Stimulated activated CD4-positive, alpha-beta T cell treated with anti-CD3 and anti-CD28 coated beads, Interleukin-4, amount 100 ng/mL, for 24 hours (primary cell): ENCODE measurements at places on chromosomes 7 and 10.

DNA sequence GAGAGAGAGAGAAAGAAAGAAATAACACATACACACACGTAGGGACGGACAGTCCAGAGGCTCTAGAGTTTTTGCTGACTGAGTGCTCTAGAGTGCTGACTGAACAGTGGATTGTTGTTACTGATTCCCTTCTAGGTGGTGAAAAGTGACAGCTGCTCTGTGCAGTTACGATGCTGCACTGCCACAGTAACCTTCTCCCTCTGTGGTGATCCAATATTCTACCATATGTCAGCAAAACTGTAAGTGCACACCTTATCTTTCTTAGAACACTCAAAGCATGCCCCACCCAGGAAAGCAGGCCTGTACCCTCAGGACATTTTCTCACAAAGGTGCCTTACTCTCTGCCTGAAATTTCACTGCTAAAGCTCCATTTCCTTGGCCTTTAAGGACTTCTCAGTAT, 1023.5 kb downstream of the TYW1 start:
- no peak for DNase-seq

GRCh38 chr10:50447691-50448090, 176.1 kb downstream of the SGMS1 start:
- no peak for DNase-seq

GRCh38 chr10:7107285-7107684, 303.5 kb downstream of the SFMBT2 start:
- no peak for DNase-seq

DNA sequence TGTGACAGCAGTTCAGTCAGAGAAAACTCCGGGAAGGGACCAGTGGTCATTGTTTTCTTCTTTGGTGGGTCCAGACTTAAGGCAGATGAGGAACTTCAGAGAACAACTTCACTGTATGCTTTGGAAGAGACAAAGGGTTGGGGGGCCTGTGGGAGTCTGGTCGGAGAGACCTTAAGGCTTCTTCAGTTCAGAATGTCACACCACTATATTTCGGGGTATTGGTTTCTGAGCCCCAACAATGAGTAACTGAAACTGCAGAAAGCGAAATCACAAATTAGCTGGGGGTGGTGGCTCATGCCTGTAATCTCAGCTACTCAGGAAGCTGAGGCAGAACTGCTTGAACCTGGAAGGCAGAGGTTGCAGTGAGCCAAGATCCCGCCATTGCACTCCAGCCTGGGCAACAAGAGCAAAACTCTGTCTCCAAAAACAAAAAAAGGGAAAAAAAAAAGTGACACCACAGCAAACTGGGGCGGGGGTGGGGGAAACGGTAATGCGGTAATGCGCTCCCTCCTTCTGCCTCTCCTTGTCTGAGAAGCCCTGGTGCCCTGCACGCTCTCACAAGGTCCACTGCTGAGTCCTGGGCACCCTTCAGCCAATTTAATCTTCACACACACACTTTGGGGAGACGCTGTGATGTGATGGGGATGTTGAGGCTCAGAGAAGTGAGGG, 2.2 kb upstream of the ADIRF start:
- peak; percentile 9 for DNase-seq

DNA sequence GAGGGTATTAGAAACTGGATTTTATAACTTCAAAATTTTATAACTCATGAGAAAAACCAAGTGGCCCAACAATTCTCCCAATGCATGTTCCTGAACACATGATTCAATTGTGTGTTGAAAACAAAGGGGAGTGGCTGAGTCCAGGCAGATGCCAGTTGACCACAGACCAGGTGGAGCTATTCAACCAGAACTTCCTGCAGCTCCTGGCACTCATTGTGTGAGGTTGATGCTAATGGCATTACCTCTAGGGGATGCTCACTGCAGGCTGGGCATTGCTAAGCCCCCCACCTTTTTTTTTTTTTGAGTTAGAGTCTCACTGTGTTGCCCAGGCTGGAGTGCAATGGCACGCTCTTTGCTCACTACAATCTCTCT, 20.3 kb downstream of the MYOF start:
- DNase-seq, result no peak

DNA sequence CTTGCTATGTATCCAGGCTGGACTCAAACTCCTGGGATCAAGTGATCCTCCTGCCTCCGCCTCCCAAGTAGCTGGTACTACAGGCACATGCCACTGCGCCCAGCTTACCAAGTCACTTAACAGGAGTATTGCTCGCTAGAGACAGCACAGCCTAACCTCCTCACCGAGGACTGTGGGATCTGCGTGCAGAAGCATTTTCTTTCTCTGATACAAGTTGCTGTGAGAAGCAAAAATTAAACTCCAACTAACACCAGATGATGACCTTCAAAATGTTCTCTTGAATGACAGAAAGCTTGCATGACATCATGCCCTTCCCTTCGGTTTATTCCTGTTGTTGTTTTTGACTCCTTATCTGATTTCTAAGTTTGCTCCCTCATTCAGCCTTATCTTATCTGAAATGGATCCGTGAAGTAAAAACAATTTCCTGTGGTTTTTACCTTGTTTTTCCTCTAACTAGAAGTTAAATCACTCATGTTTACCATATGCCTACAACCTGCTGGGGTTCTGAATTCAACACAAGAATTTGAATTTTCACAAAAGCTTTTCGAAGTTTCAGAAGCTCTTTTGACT, 94.4 kb upstream of the KIF5B start:
- DNase-seq, result no peak

DNA sequence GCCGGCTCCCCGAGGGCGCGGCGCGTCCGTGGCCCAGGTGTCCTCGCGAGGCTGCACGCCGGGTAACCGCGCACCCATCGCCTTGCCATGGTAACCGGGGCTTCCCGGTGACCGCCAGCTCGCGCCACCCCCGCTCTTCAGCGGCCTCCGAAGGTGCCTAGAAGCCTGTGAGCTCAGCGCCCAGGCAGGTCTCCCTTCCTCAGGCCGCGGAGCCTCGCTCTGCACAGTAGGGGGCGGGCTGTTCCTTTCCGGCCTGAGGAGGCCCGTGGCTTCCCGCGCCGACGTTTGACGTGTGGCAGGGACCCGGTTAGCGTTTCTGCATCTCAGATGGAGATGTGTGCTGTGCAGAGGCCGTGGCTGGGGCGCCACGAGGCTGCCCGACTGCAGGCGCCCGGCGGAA, 117.1 kb downstream of the DYNC2I1 start:
- peak; percentile 38 for DNase-seq
